ENCODE measurements at places on chromosomes 1 and 21. TPM values are rescaled to one million over a fixed set of nuclear protein-coding genes. Genes with fewer than 3 reads are reported as not detected.

The TCHHL1 gene
- 0.05 TPM for total RNA-seq

The PADI2 gene
- total RNA-seq = 1.4 TPM

The OR2L2 gene
- under 0.01 TPM for total RNA-seq

The AJAP1 gene
- total RNA-seq = 0.09 TPM

The SPRR5 gene
- not detected for total RNA-seq

The CASQ1 gene
- total RNA-seq = 0.42 TPM

Data from thymus (tissue), 14 donors.